ENCODE measurements at places on chromosomes 2 and 18. TPM values are rescaled to one million over a fixed set of nuclear protein-coding genes. Genes with fewer than 3 reads are reported as not detected.
A peak's percentile ranks its signal among the peaks of the same experiment; 100 is the strongest.

CHRND gene
- total RNA-seq = not detected

TUBA4B gene
- total RNA-seq = not detected

ABCB11 gene
- total RNA-seq = not detected

GRHL1 gene
- 0.19 TPM for total RNA-seq

TMEM200C gene
- not detected for total RNA-seq

UGT1A8 gene
- not detected for total RNA-seq

PARD3B gene
- 0.16 TPM for total RNA-seq

MEP1B gene
- total RNA-seq = not detected

SLC16A14 gene
- total RNA-seq = 6.4 TPM

CHRNA1 gene
- total RNA-seq = not detected

ZBTB14 gene
- 14.7 TPM for total RNA-seq

ALS2 gene
- 13.0 TPM for total RNA-seq

TCF7L1 gene
- 0.10 TPM for total RNA-seq

DNA sequence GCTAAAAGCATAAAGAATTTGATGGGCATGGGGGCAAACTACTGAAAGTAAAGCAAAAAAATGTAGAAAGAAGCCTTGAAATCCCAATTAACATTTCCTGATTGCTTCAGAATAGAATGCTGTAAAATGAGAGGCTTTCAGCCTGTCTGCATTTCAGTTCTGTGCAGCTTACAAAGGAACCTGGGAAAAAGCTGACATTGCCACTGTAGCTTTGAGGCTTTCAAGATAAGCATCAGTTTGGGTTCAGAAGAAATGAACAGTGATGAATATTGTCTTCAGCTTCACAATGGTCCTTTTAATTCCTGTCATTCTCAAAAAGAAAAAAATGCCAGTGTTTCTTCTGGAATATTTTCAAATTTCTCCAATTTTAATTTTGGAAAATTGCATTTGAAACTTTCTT lies 242.7 kb downstream of the LRRTM1 start:
- no peak for DNase-seq

DNA sequence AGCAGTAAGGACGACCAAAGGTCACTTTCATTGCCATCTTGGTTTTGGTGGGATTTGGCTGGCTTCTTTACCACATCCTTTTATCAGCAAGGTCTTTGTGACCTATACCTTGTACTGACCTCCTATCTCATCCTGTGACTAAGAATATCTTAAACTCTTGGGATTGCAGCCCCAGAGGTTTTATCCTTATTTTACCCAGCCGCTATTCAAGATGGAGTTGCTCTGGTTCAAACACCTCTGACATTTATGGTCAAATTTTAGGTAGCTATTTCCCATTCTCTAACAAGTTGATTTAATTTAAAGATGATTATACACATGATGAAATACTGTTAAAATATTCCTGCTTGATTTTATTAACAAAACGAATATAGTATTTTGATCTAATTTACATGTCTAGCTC lies 326.1 kb downstream of the ARHGAP15 start:
- DNase-seq = no peak

DNA sequence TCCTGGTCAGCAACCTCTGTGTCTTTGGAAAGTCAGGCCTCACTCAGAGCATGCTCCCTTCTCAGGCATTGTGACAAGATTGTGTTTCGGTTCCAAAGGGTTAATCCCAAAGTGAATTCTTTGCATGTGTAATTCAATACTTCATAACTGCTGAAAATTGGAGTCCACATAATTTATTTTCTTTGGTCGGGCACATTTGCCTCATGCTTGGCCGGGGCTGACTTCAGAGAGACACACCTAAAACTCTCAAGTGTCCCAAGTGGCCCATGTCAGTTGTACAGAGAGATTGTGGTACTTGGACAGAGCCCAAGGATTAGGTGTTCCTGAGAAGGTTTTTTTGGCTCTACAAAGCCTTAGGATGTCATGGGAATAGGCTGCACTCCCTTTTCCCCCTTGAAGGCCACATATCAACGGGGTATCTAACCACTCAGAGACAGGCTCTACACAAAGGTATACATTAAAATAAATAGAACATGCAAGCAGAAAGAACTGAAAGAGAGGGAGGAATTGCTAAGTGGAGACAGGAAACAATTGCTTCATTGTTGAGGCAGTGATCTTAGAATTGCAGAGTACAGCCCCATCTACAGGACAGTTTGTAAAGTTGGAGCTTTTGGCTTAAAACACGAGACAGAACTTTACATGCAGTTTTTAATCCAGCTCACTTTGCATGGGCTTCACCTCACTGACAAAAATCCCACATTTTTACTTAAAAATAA lies 1232.3 kb upstream of the ZEB2 start:
- DNase-seq = no peak

DNA sequence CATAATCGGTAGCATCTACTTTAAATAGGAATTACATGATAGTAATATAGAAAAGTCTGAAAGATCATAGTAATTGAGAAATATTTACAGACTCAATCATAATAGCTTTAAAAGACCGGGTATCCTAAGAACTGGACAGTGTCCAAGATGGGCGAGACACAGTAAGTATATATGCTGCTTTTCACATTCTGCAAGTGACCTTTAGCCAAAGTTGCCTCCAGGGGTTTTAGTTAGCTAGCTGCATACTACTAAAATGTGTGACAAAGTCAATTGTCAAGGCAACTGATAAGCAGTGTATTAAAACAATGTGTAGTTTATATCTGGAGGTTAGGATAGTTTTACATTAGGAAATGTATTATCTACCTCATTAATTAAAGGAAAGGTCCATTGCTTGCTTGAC lies 24.6 kb downstream of the CD302 start:
- DNase-seq = no peak

DNA sequence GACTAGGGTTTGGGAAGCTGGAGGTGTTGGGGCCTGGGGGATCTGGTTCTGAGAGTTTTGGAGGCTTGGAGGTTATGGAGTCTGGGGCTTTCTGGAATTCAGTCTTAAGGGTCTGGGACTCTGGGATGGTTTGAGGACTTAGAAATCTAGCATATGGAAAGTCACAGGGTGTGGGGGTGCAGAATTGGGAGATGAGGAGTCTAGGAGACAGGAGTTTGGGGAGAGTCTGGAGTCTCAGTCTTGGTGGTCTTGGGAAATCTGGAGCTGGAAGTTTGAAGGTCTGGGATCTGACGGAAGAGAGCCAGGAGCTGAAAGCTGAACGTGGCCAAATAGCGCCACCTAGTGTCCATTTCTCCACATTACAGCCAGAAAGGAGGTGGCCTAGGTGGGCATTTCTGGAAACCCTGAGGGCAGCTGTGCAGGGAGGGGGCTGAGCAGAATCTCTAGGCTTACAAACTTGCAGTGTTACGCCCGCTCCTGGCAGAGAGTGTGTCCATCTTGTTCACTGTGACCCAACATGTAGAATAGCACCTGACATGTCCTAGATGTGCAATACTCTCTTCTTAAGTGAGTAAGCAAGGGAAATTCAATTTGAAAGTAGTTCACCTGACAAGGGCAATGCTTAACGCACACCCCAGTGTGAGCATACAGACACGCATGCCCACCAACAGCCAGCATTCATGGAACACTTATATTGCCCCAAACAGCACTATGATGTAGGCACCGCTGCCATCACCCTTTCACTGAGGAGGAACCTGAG lies 204.8 kb downstream of the TFCP2L1 start:
- DNase-seq = no peak

- DNase-seq = no peak
These were observed 762.3 kb downstream of the DCDC2C start for GRCh38 chr2:4465671-4466070.

DNA sequence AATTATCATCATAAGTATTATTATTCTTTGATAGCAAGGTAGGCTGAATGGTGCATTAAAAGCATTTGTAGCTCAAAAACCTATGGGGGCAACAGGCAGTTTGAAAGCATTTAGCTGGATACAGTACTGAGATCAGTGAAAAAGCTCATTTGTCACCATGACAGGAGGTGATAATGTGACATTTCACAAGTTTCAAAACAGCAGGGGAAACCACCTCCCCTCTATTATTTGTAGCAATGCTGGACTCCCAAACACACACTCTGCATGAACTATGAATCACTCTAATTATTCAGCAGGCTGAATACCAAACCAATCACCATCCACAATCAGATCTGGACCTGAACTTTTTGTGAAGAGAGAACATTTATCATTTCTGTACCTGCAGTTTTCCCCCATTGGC lies 63.4 kb downstream of the MYO5B start:
- peak; percentile 48 for DNase-seq

GRCh38 chr2:51807229-51807628 lies 775.3 kb upstream of the NRXN1 start:
- no peak for DNase-seq

DNA sequence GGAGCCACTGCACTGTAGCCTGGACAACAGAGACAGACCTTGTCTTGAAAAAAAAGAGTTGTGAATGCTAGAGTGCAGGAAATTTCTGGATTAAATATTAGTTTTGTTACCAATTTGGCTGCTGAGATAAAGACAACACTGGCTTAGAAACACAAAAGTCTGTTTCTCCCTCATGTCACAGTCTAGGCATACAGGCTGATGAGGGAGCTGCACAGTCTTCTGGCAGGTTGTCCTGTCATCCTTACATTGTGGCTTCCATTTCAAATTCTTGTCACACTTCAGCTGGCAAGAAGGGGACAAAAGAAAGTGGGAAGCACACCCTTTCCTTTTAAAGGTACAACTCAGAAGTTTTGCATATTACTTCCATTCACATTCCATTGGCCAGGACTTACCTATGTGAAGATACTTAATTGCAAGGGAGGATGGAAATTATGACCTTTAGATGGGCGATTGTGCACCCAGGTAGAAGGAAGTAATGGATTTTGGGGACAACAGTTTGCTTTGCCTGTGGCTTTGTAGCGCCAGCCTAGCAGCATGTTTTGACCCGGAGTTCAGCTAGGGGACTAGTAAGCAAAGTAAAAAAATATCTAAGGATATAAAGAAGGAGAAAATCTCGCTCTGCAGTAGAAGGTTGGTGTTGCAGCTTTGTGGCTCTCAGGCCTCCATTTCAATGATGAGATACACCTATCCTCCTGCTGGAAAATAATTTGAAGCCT lies 55.9 kb downstream of the SPATS2L start:
- DNase-seq = no peak

- no peak for DNase-seq
These were observed 42.1 kb downstream of the TPGS2 start for GRCh38 chr18:36786686-36787085.

- DNase-seq = no peak
These were observed 165.1 kb upstream of the TPO start for GRCh38 chr2:1248187-1248586.

DNA sequence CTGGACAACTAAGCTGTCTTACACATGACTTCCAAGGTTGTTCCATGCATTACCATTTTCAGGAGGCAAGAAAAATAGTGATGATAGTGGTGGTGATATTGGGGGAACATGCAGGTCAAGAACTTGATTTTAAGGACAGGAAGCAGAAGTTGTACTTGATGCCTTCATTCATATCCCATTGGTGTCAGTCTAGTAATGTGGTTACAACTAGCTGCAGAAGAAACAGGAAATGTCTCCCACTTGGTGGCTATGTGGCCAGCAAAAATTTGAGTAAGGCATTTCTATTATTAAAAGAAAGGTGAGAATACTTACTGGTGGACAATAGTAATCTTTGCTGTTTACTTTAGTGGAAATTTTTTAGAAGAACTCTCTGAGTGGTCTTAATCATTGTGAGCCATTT lies 103.4 kb downstream of the ALMS1 start:
- DNase-seq = peak; percentile 7

GRCh38 chr2:226661789-226662545 lies 137.7 kb downstream of the IRS1 start:
- DNase-seq = no peak

DNA sequence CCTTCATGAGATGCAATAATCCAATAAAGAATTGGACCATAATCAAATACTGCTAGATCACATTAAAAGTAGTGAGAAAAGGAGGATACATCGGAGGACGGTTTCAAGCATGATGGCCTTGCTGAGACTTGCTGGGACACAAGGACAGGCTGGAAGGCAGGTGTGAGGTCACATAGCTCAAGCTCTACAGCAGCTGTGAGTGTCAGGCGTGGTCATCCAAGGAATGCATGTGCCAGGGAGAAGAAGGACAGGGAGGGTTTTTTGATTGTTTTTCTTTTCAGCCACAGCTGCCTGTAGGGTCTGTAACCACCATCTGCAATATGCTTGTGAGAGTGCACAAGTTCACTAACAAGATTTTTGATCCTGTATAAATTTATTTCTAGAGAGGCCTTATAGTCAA lies 57.6 kb downstream of the BMP10 start:
- no peak for DNase-seq

- DNase-seq = no peak
These were observed 497.8 kb upstream of the MYT1L start for GRCh38 chr2:2828774-2829368.

DNA sequence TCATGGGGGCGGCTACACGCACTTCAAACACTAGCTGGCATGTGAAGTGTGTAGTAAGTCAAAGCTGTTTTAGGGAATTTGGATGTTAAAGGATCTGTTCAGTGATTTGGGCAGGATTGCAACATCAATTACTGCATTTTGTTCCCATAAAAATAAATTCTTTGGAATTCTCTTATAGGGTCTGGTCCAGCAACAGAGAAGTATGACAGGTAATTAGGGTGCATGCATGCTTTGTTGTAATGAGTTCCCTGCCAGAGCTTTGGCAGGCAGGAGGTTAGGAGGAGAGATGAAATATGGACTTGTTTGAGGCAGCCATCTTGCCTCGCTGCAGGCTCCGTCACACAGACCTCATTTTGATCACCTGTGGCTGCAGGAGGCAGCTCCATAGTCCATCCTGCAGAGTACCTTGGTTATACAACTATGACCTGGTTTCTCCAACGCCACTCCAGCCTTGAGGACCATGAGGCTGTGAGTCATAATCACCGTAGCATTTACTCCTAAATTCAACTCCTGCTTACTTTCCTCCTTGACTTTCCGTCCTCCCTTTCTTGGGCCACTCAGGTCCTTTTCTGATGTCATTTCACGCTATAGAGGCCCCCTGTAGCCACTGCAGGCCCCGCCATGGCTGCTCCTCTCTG lies 26.5 kb upstream of the EML4 start:
- DNase-seq = no peak

- DNase-seq = no peak
These were observed 71.9 kb downstream of the MYL12B start for GRCh38 chr18:3333721-3334386.

GRCh38 chr2:75340560-75340959 lies 141.2 kb upstream of the TACR1 start:
- no peak for DNase-seq

DNA sequence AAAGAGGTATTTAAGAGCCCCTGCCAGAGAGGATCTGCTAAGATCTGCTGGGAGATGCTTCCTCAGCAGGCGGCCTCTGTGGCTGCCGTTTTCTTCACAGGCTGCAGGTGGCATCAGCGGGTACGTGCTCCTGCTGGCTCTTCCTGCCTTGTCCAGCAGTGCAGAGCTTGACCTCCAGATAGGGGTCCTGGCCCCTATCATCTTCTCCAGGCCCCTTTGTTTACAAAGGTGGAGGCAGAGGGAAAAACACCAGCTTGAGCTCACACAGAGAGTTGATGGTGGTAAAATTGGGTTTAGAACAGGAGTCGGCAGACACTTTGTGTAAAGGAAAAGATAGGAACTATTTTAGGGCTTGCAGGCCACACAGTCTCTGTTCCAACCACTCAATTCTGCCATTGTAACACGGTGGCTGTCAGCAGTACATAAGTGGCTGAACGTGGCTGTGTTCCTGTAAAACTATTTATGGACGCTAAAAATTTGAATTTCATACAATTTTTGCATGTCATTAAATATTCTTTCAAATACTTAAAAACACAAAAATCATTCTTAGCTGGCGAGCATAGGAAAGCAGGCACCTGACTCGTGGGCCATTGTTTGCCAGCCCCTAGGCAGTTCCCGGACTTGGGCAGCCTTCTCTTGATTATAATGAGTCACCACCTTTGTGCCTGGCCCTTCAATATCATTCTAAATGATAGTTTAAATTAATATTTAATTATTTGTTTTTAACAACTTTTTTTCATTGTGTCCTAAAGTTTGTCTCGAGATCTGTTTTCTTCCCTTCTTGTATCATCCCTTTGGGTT lies 98.2 kb upstream of the B3GNT7 start:
- peak; percentile 36 for DNase-seq

Measured in GM12878 (cell line).